NCI-H187 (cell line): ENCODE measurements at places on chromosomes 5 and 9.

DNA sequence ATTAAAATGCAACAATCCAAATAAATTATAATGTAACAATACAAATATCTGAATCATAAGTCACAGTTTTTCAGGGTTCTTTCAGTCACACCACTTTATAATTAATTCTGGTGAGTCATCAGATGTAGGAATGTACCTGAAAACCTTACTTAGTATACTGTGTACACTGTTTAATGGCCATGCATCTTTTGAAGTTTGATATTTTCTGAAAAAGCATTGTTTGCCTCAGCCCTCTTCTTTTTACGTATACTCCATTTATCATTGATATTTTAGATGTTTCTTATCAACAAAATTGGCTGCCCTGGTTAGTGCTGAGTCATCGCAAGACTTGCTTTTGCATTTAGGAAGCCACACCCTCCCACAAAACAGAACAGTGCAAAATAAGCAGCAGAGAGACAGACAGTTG is 218.6 kb downstream of the PJA2 start:
- DNase-seq = no peak

DNA sequence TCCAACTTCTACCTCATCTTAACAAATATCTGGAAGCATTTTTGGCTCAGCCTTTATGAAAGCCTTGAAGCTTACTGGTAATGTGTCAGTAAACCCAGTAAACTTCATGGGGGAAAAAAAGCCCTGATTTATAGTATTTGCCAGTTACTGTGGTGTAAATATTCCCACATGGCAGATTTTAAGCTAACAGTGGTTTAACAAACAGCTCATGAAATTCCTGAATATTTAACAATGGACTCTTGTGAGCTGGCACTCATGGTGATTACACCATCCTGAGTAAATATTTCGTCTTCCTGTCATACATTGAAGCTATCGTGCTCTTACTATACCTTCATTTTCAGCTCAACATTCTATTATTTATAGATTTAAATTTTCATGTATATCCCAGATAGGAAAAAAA is 57.0 kb upstream of the ACOT12 start:
- DNase-seq = no peak

GRCh38 chr5:6525910-6526309 is 77.3 kb downstream of the UBE2QL1 start:
- peak; percentile 47 for DNase-seq

DNA sequence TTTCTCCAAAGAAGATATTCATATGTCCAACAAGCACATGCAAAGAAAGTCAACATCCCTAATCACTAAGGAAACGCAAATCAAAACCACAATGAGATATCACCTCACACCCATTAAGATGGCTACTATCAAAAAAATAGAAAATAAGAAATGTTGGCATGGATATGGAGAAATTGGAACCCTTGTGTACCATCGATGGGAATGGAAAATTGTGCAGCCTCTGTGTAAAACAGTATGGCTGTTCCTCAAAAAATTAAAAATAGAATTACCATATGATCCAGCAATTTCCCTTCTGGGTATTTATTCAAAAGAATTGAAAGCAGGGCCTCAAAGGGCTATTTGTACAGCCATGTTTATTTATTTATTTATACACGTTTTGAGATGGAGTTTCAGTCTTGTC is 43.0 kb upstream of the HRH2 start:
- no peak for DNase-seq

DNA sequence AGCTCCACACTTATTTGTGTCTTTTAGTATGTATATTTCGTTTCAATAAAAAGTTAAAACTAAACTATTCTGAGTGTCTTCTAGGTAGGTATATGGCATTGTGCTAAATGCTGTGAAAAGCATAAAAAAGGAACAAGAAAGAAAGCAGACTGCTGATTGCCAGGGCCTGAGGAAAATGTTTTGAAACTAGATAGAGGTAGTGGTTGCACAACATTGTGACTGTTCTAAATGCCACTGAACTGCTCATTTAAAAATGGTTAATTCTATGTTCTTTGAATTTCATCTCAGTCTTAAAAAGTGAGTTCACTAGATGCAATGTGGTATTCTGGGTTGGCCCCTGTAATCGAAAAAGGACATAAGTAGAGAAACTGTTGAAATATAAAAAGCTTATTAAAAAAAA is 2.6 kb upstream of the ALAD start:
- DNase-seq = no peak

- peak; percentile 86 for DNase-seq
These were observed 2.4 kb downstream of the LTC4S start for GRCh38 chr5:179795863-179796833.

GRCh38 chr5:9547122-9547947 is 1.5 kb upstream of the SEMA5A start:
- DNase-seq = no peak
